ENCODE measurements at places on chromosomes 2 and 18.

GRCh38 chr2:216222650-216223352 is 113.7 kb downstream of the XRCC5 start:
- DNase-seq = no peak

DNA sequence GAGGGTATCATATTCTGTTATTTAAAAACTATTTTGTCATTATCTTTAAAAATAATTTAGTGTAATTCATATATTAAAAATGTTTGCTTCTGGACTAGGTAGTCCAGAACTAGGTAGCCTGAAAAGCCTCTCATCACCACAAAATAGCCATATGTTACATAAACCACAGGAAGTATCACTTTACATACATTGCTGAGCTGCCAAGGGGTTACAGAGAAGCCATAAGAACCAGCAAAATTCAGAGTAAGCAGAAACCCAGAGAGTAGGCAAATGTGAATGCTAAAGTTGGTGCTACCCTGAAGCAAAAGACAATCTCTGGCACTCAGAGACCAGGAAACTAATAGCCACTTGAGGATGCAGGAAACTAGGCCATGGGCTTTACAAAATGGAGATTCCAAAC is 60.9 kb downstream of the LOXHD1 start:
- DNase-seq = no peak

GRCh38 chr2:230794497-230794896 is 70.2 kb upstream of the ITM2C start:
- DNase-seq = no peak

GRCh38 chr2:111250448-111251030 is 129.8 kb downstream of the BCL2L11 start:
- no peak for DNase-seq

DNA sequence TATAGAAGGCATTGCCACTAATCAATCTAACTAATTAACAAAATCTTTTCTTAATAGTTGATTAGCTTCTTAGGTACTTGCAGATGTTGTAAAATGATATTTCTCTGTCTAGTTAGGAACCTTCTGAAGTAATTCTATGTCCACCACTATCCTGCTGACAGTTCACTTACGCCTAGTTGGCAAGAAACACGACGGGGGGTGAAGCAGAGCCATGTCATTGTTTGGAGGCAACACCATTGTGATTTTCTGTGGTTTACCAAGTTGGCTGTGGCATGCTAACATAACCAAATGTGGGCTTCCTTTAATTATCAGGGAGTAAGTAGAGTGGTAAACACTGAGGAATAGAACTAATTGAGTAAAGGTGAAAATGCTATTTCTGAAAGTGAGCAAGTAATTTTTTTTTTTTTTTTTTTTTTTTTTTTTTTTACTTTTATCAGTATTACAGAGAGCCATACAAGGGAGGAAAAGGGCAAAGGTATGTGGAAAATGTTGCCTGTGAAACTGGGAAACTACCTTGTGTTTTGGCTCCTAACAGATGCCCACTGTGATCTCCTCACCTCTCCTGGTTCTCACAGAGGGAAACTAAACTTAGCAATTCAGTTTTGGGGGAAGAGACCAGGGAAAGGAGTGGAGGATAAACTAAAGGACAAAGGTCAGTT is 126.8 kb downstream of the MEIS1 start:
- no peak for DNase-seq

- no peak for DNase-seq
These were observed 157.9 kb downstream of the ANKRD44 start for GRCh38 chr2:197152451-197153228.

DNA sequence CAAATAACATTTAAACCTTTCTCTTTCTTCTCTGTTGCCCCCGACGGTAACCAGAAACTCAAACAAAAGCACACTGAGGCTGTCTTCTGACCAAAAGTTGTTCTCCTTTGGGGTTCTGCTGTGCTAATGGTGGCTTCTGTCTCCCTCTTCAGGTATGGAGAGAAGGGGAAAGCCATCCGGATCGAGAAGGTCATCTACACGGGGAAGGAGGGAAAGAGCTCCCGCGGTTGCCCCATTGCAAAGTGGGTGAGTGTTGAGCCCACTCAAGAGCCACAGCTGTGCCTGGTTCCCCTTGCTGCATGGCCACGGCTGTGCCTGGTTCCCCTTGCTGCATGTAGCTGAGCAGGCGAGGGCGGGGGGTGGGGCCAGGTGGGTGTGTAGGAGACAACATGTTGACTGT is 67.4 kb downstream of the BOLA3 start:
- no peak for DNase-seq

- DNase-seq = no peak
These were observed 10.0 kb downstream of the INPP4A start for GRCh38 chr2:98454500-98455235.

DNA sequence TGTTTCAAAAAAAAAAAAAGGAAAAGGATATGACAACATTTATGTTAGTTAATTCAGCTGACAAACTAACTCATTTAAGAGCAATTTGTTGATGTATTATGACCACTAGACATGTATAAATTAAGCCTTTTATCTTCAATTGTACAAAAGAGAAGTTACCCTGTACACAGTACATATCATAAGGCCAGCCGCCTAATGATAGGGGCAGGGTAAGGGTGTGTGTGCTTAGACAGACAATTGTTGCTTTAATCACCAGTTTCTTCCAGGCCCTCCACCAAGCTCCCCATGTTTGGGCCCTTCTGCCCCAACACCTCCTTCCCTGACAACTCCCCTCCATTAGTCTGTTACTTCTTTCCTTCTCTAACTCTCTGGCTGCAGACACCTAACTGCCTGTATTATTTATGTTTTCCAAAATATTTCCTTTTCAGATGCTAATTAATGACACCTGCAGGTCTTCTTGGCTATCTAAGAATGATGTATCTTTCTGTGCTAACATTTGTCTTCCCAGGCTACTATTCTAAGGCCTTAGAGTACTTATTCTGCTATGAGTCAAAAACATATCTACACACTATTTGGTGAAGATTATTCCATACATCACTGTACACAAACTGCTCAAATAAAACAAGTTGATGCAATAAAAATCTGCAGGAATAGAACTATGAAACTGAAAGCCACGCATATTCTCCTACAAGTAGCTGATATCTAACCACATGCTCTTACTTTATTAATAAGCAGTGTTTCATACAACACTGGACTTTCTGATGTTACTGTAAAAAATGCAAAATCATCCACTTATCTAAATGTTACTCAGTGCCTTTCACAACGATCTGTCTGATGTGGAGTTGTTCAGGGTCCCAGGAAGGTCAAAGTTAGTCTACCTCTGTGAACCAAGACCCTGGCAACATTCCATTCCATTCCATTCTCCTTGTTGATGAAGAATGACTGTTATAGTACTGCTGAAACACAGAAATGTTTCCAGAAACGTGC is 26.4 kb downstream of the TMEM131 start:
- DNase-seq = no peak

GRCh38 chr18:11309172-11309571 is 159.8 kb upstream of the PIEZO2 start:
- DNase-seq = no peak

GRCh38 chr2:170996316-170996715 is 67.3 kb downstream of the GORASP2 start:
- DNase-seq = no peak

GRCh38 chr2:172333978-172334330 is 93.4 kb upstream of the ITGA6 start:
- no peak for DNase-seq

DNA sequence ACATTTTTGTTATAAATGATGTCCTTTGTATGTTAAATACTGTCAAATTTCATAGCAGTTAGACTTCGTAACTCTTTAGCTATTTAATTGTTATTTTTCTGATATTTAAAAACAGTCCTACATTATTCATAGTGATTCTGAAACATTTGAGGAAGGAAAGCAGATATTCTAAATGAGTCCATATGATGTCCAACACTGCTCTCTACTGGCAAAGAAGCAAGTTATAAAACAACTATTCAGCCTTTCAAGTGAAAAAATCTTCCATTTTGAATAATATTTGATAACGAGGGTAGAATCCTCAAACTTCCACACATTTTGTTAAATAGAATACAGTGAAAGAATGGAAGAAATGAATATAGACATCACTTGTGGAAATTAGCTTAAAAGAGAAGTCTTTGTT is 220.8 kb downstream of the GULP1 start:
- no peak for DNase-seq

DNA sequence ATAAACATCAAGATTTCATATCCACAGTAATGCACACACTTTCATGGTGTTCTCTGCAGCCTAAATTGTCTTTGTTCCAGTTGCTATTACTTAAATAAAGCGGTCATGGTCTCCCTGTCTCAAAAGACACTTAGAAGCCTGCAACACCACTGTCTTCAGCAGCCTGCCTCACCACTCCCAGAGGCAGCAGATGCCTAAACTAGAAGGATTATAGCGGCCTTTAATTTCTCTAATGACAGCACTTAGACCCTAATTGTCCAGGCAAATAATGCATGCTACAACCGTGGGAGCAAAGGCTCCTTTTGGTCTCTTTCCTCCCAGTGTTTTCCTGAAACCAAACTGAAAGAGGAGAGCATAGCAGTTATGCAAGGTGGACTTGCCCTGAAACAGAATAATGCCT is 248.8 kb upstream of the SLC39A10 start:
- DNase-seq = no peak

- no peak for DNase-seq
These were observed 285.8 kb downstream of the C1D start for GRCh38 chr2:67777010-67777409.

Measured in epithelial cell of proximal tubule (primary cell).